Testis (tissue), 5 donors: ENCODE measurements at places on chromosomes 3 and 15. TPM values are rescaled to one million over a fixed set of nuclear protein-coding genes. Genes with fewer than 3 reads are reported as not detected.

- peak; percentile 6 for DNase-seq
- H3K4me3 ChIP-seq = no peak overlapping the region
- no peaks in the 10 kb centered on the region for H3K36me3 ChIP-seq
- no peak overlapping the region for H3K27ac ChIP-seq
Measured at GRCh38 chr15:25054943-25055342, 100.2 kb downstream of the SNRPN start.

NME9 gene
- total RNA-seq = 3.2 TPM

- peaks cover 12% of the 10 kb centered on the region for H3K4me1 ChIP-seq
- no peak for DNase-seq
- peak overlapping the region; percentile 77 for H3K4me3 ChIP-seq
- H3K36me3 ChIP-seq = no peaks in the 10 kb centered on the region
- H3K27me3 ChIP-seq = no peaks in the 10 kb centered on the region
- peak overlapping the region; percentile 63 for H3K27ac ChIP-seq
Measured at GRCh38 chr3:114057011-114057347, 442 bp downstream of the QTRT2 start.

ATP13A4 gene
- 4.1 TPM for total RNA-seq

GRCh38 chr3:49158103-49158709 lies 7.9 kb downstream of the CCDC71 start:
- H3K27ac ChIP-seq = no peak overlapping the region
- H3K4me1 ChIP-seq = no peaks in the 10 kb centered on the region
- no peaks in the 10 kb centered on the region for H3K27me3 ChIP-seq

MYRIP gene
- 4.8 TPM for total RNA-seq

GRCh38 chr3:162332344-162332743 lies 835.7 kb downstream of the OTOL1 start:
- no peak overlapping the region for H3K4me3 ChIP-seq
- H3K27me3 ChIP-seq = no peaks in the 10 kb centered on the region
- no peak overlapping the region for H3K27ac ChIP-seq
- H3K36me3 ChIP-seq = no peaks in the 10 kb centered on the region
- no peaks in the 10 kb centered on the region for H3K4me1 ChIP-seq

DNA sequence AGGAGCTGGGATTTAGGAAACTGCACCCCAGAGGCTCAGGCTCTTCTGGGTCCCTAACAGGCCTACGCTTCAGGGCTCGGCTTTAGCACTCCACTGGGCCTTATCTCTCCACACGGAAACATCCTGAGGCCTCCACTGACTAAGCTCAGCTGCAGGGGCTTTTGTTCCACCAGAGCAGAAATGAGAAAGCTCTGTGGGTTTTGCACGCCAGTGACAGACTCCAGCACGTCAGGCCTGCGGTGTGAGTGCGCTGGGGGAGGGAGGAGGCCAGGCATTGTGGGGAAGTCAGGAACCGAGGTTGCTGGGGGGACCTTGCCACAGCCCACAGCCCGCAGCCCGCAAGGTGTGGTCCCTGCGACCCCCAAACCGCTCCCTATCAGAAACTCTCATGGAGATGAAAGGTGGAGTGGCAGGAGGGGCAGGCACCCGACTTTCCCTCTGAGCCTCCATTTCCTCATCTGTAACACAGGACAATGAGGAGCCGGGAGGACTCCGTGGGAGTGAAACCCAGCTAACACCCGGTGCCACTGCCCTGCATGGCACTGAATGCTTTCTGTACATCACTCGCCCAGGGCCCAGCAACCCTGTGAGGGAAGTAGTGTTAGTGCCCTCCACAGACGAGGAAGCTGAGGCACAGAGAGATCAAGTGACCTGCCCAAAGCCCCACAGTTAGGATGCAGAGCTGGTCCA lies 106.5 kb downstream of the TPRA1 start:
- peaks cover 33% of the 10 kb centered on the region for H3K4me1 ChIP-seq
- no peak overlapping the region for H3K4me3 ChIP-seq
- no peaks in the 10 kb centered on the region for H3K36me3 ChIP-seq
- H3K27me3 ChIP-seq = no peaks in the 10 kb centered on the region
- H3K27ac ChIP-seq = no peak overlapping the region

CCNL1 gene
- total RNA-seq = 168 TPM
